Thymus (tissue), 14 donors: ENCODE measurements at places on chromosomes 11 and 22. TPM values are rescaled to one million over a fixed set of nuclear protein-coding genes. Genes with fewer than 3 reads are reported as not detected.
A peak's percentile ranks its signal among the peaks of the same experiment; 100 is the strongest.

GRCh38 chr11:118240999-118241763 lies 11.0 kb downstream of the MPZL3 start:
- no peak for DNase-seq

The CCDC188 gene
- total RNA-seq = 0.09 TPM

DNA sequence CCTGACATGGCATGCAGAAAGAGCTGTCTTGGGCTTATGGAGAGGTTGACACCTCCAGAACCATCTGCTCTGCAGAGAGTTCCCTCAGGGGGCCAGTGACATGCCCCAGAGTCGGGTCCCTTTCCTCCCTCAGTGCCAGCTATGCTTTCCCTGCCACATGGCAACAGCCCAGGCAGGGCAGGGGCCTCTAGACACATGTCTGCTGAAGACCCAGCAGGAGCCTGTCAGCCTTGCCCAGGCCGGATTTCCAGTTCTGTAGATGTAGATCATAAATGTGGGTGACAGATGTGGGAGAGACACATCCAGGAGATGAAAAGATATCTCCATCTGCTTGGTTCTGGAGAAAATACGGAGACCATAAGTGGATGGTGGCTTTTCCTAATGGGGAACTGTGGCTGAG lies 25.5 kb downstream of the NAV2 start:
- no peak for DNase-seq

DNA sequence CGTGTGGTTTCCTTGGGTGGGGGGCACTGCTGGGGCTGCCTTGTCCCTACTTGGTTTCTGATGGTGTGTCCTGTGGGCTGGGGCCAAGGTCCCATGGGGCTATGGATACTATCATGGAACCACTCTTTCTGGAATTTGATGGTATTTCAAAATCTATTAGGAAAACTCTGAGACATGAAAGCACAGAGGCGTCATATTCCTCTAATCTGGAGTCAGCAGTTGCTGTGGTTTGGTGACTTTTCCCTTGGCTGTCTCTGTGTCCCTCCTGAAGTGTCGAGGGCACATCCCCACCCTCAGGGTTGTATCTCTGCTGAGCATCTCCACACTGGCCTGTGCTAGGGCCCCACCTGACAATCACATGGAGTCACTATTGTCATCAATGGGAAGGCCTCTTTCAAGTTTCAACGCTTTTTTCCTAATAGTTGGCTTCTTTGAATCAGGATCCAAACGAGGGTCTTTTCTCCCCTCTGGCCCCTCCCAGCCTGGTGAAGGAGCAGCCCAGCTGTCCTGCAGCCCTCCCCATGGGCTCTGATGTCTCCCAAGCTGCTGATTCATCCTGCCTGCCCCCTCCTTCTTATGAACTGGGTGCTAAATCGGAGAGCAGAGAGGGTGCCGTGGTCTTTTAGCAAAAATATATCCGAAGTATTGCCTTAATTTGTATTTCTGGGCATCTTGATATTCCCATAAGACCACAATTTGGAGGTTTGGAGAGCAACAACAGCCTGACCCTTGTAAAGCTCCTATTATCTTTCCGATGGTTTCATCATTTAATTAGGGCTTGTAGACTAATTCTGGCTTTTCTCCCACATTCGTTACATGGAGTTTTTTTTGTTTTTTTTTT lies 38.5 kb downstream of the MED15 start:
- DNase-seq = no peak

DNA sequence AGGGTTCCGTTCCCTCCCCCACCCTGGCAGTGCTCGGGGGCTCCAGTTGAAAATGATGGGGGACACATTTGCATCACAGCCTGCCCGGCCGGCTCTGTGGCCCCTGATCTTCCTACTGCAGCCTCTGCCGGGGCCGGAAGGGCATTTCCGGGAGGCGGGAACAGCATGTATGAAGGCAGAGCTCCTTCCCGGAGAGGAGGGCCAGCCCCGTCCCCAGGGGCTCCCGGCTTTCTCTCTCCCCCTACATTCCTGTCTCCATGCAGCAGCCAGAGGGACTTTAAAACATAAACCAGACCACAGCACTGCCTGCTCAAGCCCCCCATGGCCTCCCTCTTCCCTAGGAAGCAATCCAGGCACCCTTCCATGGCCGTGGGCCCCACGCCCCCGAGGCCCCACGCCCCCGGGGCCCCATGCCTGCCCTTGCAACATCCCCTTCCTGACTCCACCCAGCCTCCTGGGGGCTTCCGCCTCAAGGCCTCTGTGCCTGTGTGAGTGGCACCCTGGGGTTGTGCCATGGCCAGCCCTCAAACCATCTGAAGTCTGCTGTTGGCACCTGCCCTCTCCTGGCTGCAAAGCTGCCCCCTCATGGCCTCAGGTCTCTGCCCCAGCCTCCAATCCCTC lies 73.1 kb downstream of the CDKN1C start:
- DNase-seq = no peak

The ZNF214 gene
- total RNA-seq = 0.57 TPM

- no peak for DNase-seq
Measured at GRCh38 chr22:24801901-24802465, 4.0 kb upstream of the SGSM1 start.

The IRAG1 gene
- total RNA-seq = 1.7 TPM

DNA sequence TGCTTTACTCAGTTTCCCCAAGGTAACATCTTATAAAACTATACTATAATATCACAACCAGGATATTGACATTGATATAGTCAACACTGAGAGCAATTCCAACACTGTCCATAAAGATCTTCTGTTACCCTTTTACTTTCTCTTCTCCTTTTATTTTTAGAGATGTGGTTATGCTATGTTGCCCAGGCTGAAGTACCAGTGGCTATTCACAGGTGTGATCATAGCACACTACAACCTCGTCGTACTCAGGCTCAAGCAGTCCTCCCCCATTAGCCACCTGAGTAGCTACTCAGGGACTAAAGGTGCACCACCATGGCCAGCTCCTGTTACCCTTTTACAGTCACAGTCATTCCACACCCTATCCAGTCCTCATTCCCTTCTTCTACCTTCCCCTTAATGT lies 119.7 kb downstream of the CWF19L2 start:
- DNase-seq = no peak

The C11orf24 gene
- total RNA-seq = 5.9 TPM

- DNase-seq = no peak
Measured at GRCh38 chr11:88604260-88604659, 266.7 kb upstream of the CTSC start.

DNA sequence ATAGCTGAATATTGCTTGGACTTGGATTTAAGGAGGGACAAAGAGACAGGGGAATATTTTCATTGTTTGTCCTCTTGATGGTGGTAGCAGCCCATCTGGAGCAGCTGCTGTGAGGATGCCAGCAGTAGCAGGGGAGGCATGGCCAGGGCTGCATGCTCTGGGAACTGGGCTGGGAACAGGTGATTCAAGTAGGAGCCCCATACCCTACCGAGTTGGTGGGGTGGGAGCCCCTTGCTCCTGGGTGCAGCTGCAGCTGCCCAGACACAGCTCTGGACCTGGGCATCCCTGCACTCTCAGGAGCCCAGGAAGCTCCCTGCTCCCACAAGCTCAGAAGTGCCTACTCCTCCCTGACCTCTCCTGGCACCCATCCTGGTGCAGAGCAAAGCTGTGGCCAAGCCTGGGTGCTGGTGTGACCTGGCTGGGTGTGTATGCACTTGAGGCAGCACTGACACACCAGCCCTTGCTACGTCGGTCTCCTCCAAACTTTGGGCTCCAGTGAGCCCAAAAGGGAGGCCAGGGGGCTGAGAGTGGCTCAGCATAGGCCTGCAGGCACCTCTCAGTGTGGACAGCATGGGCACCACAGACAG lies 341.8 kb upstream of the CCDC179 start:
- no peak for DNase-seq

GRCh38 chr11:34275486-34275885 lies 82.3 kb downstream of the ABTB2 start:
- DNase-seq = no peak

DNA sequence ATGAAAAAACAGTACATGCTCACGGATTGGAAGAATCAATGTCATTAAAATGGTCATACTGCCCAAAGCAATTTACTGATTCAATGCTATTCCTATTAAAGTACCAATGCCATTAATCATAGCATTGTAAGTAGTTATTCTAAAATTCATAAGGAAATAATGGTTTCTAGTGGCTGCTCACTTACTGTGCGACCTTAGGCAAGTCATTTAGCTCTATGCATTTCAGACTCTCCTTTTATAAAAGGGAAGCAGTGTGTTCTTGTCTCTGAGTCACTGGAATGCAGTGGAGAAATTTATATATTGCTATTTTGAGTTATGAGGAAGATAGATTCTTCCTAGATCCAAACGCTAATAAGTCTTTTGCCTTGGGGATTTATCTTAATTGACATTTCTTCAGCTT lies 174.8 kb downstream of the KCNA4 start:
- DNase-seq = no peak

The VPS51 gene
- total RNA-seq = 110 TPM

The TSKU gene
- 2.9 TPM for total RNA-seq

DNA sequence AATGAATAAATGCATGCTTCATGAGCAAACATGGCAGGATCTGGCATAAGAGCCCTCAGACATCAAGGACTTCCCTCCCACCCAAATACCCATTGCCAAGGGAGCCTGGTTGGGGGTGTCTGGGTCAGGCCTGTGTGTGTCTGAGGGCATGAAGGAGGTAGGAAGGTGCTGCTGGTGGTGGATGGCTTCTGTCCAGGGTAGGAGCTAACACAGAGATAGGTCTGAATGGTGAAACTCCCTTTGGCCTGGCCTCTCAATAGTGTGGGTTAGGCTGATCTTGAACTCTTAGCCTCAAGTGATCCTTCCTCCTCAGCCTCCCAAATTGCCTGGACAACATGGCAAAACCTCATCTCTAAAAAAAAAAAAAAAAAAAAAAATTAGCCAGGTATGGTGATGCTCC lies 2.8 kb downstream of the AMPD3 start:
- no peak for DNase-seq

- no peak for DNase-seq
Measured at GRCh38 chr22:45580726-45581381, 78.2 kb downstream of the FBLN1 start.

DNA sequence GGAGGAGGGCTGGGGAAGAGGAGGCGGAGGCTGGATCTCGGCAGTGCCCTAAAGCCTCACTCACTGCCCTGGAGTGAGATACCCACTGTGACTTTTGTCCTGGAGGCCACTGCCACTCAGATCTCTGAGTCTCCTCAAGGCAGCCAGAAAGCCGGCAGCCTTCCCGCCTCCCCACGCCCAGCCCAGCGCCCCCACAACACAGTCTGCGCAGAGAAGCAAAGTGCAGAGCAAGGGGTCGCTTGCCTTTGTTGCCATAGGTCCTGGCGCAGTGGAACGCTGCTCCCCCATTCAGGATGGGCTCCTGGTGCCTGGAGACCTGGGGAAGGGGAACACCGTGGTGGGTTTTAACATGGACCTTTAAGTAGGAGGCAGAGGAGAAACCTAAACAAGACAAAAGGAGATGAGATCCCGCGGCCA lies 17.6 kb downstream of the PATZ1 start:
- no peak for DNase-seq

DNA sequence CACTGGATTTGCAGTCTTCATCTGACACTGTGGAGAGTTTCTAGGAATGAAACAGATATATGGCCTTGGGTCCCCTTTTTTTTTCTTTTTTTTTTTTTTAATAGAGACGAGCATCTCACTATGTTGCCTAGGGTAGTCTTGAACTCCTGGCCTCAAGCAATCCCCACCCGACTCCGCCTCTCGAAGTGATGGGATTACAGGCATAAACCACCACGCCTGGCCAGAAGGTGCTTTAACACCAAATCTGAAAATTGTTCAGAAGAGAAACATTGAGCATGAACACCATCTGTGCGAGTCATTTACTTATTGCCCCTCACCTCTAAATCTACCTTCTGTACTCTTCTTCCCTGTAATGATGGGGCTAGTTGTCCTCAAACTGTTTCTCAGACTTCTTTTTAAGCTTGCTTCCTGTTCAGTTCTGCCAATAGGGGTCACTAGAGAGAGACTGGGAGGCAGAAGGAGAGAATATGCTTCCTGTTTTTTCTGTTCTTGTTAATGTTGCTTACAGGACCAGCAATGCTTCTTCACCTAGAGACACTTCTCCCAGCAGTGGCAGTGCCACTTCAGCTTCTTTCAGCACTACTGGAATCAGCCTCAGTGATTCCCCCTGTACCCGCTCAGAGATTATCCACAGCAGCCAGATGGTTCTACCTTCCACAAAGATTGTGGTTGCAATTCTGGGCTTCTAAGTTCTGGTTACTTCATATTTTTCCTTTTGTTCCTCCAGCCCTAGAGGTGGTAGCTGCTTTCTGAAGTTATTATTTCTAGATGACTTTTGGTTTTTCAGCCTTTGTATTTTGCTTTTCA lies 20.8 kb upstream of the ZBED5 start:
- DNase-seq = peak; percentile 66

DNA sequence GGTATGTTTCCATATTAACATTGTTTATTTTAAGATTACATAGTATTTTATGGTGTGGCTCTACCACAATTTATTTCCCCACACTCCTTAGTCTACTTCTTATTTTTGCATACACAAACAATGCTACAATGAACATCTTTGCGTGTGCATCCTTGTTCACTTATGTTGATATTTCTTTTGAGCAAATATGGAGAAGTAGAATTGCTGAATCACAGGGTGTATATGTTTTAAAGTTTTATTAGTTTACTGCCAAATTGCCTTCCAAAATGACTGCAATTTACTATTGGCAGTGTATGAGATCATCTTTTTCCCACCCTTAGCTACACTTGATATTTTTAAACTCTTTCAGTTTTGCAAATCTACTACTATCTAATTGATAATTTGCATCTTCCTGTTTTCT lies 38.7 kb upstream of the FAR1 start:
- DNase-seq = no peak
